Aorta (tissue), 5 donors: ENCODE measurements at places on chromosomes 2 and 18. TPM values are rescaled to one million over a fixed set of nuclear protein-coding genes. Genes with fewer than 3 reads are reported as not detected.
A peak's percentile ranks its signal among the peaks of the same experiment; 100 is the strongest.

DNA sequence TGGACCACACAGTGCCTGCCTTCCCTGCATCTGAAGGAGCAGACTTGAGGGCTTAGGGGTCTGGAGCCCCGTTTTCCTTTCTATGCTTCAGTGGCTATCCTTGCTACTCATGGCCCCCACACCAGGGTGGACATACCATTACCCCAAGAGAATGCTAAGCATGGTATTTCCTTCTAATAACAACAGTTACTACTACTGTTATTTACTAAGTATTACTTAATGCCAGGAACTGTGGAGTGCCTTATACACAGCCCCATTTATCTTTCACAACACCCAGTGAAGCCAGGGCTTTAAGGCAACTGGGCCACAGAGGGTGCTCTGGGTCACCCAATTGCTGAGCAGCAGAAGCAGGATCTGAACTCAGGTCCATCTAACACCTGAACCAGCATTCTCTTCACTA, 5.8 kb upstream of the PAX8 start:
- no peak for DNase-seq

- DNase-seq = no peak
Measured at GRCh38 chr2:104703669-104704068, 150.2 kb upstream of the POU3F3 start.

DNA sequence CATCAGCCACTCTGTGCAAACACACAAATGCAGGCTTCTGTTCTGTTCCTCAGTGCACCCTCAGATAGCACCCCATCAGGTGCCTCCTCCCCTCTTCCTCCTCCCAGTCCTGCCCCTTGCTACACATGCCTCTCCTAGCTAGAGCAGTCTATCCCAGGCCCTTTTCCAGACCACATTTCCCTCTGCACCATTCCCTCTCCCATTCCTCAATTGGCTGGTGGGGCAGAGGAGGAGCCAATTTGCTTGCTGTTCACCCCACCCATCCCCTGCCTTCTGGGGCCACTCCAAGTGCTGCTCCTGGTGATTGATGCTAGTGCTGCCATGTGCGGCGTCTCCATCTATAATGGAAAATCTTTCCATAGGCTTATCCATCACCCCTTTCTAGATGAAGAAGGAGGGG, 5.4 kb downstream of the CFAP65 start:
- DNase-seq = no peak

- DNase-seq = no peak
Measured at GRCh38 chr18:35588995-35589394, 7.5 kb downstream of the GALNT1 start.

- DNase-seq = no peak
Measured at GRCh38 chr2:127185705-127186104, 34.4 kb downstream of the CYP27C1 start.

DNA sequence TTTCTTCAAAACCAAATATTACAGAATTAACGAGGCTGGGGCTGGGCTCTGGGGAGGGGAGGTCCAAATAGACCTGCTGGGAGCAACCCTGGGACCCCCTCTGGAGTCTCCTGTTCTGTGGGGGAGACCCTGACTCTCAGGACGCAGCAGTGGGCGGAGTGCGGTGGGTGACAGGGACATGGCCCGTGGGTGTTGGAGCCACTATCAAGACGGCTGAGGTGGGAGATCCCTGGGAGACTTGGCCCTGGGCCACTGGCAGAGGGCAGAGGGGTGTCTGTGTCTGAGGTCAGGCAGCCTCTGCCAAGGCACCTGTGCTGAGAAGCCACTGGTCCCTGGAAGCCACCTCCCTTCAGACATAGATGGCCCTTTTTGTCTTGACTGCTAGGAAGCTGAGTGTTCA, 79.5 kb upstream of the CTDP1 start:
- no peak for DNase-seq

GRCh38 chr2:127052057-127052770, 54.7 kb downstream of the BIN1 start:
- peak; percentile 74 for DNase-seq

DNA sequence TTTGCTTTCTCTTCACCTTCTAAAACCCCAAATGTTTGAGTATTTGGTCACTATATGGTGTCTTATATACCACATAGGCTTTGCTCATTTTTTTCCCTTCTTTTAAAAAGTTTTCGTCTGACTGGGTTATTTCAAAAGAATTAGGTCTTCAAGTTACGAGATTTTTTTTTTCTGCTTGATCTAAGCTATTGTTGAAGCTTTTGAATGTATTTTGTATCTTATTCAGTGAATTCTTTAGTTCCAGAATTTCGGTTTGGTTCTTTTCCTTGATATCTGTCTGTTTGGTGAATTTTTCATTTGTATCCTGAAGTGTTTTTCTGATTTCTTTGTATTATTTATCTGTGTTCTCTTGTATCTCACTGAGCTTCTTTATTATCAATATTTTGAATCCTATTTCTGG, 93.5 kb downstream of the ARL6IP6 start:
- no peak for DNase-seq

DNA sequence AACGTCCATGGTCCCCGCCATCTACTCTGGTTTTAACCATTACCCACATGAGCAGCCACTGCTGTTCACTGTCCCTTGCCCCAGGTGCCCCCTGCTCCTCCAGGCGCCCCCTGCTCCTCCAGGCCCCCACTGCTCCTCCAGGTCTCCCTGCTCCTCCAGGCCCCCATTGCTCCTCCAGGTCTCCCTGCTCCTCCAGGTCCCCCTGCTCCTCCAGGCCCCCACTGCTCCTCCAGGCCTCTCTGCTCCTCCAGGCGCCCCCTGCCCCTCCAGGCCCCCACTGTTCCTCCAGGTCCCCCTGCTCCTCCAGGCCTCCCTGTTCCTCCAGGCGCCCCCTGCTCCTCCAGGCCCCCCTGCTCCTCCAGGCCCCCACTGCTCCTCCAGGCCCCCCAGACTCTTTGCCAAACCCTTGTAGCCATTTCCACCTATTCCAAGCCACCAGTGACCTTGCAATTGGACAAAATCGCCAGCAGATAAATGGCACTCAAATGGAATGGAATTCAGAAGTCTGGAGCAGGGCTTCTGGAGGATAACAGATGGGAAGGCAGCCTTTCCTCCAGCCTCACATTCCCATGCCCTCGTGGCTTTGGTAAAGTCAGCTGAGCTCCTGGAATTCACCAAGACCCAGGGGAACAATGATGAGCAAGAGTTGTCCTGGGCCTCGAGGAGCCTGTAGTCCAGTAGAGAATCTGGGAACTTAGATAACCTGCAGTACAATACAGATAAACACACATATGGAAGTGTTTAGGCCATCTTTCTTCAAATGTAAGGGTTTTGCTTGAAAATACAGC, 13.3 kb upstream of the RPL31 start:
- DNase-seq = no peak

DNA sequence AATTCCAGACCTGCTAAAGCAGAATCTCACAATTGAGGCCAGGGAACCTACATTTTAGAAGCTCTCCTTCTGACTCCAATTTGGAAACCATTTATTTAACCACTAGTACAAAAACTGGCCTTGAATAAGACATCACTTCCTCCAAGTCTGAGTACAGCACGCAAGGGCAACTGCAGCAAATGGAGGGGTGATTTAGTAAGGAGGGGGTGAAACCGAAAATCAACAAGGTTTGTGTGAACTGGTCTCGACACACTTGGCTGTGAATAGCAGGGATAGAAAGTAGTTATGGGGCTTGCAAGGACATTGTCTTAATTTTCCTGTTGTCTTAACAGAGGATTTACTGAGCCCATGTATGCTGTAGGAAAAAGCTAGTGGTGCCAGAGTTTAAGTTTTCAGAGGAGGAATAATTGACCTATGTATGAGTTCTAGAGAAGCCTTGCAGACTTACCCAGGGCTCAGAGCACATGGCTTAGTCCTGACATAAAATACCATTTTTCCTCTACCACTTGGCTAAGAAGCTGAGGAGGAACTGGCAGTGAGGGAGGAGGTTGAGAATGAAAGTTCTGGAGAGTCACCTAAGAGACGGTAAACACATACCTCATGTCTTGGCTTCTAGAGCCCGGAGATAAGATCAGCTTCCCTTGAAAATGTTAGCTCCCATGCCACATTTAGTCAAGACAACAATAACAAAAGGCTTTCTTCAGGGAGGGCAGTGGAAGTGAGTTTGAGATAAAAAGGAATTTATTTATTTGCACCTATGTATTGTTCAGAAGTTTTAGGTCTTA, 114.8 kb downstream of the SMAD2 start:
- no peak for DNase-seq

GRCh38 chr2:11140492-11140891, 14.8 kb upstream of the SLC66A3 start:
- no peak for DNase-seq

GRCh38 chr2:101864426-101864825, 127.3 kb upstream of the IL1R2 start:
- DNase-seq = no peak

- DNase-seq = no peak
Measured at GRCh38 chr2:72543497-72544216, 282.2 kb downstream of the EXOC6B start.

- peak; percentile 63 for DNase-seq
Measured at GRCh38 chr2:218393750-218394290, 5.8 kb upstream of the CTDSP1 start.

- DNase-seq = no peak
Measured at GRCh38 chr2:181483211-181483610, 26.0 kb downstream of the ITGA4 start.

GRCh38 chr2:8608411-8608954, 73.4 kb upstream of the ID2 start:
- no peak for DNase-seq

DNA sequence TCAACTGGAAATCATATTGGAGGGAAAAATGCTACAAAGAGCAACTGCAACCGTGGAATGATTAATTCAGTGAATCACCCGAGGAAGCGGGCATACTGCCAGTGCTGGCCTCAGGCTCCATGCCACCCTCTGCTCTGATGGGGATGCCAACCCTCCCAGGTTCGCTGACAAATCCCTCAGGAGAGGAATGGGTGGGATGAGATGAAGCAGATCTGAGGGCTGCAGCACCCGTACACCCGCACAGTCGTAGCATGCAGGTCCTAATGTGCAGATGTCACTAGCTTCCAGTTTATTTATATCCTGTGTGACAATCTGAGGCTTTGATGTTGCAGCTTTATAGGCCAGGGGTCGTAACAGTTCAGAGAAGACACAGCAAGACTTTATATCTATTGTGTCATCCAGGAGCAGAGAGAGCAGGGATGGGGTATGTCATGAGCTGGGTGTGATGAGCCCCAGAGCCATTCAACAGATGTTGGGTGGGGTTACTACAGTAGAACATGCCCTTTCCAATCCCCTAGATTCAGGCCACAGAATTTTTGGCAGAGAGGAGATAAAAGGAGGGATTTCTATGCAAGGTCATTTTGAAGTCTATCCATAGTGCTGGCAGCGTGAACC, 44.6 kb downstream of the DPP4 start:
- DNase-seq = no peak

- peak; percentile 67 for DNase-seq
Measured at GRCh38 chr2:23385351-23385747, 370 bp downstream of the KLHL29 start.

PFN4 gene
- 0.93 TPM for total RNA-seq

RAB17 gene
- 3.7 TPM for total RNA-seq

IL1RL2 gene
- total RNA-seq = 0.54 TPM

PSMA8 gene
- total RNA-seq = not detected

FARSB gene
- total RNA-seq = 14.6 TPM

GCKR gene
- total RNA-seq = 0.69 TPM

CXCR1 gene
- 1.8 TPM for total RNA-seq

PTCD3 gene
- total RNA-seq = 59.6 TPM

GREB1L gene
- total RNA-seq = 6.0 TPM
